ENCODE measurements at places on chromosomes 1 and 21. TPM values are rescaled to one million over a fixed set of nuclear protein-coding genes. Genes with fewer than 3 reads are reported as not detected.

CAMK1G gene
- total RNA-seq = 0.90 TPM

CCDC27 gene
- not detected for total RNA-seq

GIPC2 gene
- 0.74 TPM for total RNA-seq

MEX3A gene
- 0.90 TPM for total RNA-seq

CLDN19 gene
- not detected for total RNA-seq

KCNC4 gene
- 6.8 TPM for total RNA-seq

AMPD1 gene
- total RNA-seq = not detected

MCOLN3 gene
- total RNA-seq = 2.3 TPM

SWT1 gene
- total RNA-seq = 8.1 TPM

C4BPA gene
- total RNA-seq = not detected

VANGL2 gene
- total RNA-seq = not detected

ETV3 gene
- 10.9 TPM for total RNA-seq
